Hair follicular keratinocyte (primary cell): ENCODE measurements at places on chromosomes 3 and 15. TPM values are rescaled to one million over a fixed set of nuclear protein-coding genes. Genes with fewer than 3 reads are reported as not detected.

Gene DNAJC13
- total RNA-seq = 18.5 and 19.0 TPM in 2 replicates

Gene HRG
- total RNA-seq = 0.11 TPM in 1 of 2 replicates, not detected in the other

Gene FBXW12
- not detected in 2 replicates for total RNA-seq

Gene ZNF774
- 1.7 and 2.9 TPM in 2 replicates for total RNA-seq

Gene PCOLCE2
- total RNA-seq = 2.9 and 4.1 TPM in 2 replicates

Gene KIF7
- total RNA-seq = 4.5 and 6.2 TPM in 2 replicates

Gene TTLL13
- total RNA-seq = 0.08 and 0.11 TPM in 2 replicates

Gene SLMAP
- total RNA-seq = 44.8 and 66.4 TPM in 2 replicates

Gene EXD1
- 0.57 TPM in 1 of 2 replicates, not detected in the other for total RNA-seq

Gene DOCK3
- 0.08 TPM in 1 of 2 replicates, not detected in the other for total RNA-seq

Gene GOLGA8H
- total RNA-seq = 0.08 and 0.15 TPM in 2 replicates

Gene SYNM
- 0.78 and 1.7 TPM in 2 replicates for total RNA-seq

Gene CERS3
- 10.7 and 15.1 TPM in 2 replicates for total RNA-seq

Gene RPL39L
- 60.1 and 74.9 TPM in 2 replicates for total RNA-seq

Gene ZNF660
- 0.55 and 0.72 TPM in 2 replicates for total RNA-seq

Gene XCR1
- not detected in 2 replicates for total RNA-seq

Gene IQCH
- 2.4 and 8.3 TPM in 2 replicates for total RNA-seq

Gene SLC4A7
- 51.4 and 61.5 TPM in 2 replicates for total RNA-seq

Gene TUSC7
- total RNA-seq = not detected in 2 replicates

Gene VWA5B2
- total RNA-seq = not detected in 2 replicates

Gene MKRN2
- total RNA-seq = 25.1 and 29.0 TPM in 2 replicates

Gene DUSP7
- 118 and 162 TPM in 2 replicates for total RNA-seq

Gene CADPS
- total RNA-seq = 0.27 TPM in 1 of 2 replicates, not detected in the other
